ENCODE measurements at places on chromosomes 5 and 9.
A peak's percentile ranks its signal among the peaks of the same experiment; 100 is the strongest.

DNA sequence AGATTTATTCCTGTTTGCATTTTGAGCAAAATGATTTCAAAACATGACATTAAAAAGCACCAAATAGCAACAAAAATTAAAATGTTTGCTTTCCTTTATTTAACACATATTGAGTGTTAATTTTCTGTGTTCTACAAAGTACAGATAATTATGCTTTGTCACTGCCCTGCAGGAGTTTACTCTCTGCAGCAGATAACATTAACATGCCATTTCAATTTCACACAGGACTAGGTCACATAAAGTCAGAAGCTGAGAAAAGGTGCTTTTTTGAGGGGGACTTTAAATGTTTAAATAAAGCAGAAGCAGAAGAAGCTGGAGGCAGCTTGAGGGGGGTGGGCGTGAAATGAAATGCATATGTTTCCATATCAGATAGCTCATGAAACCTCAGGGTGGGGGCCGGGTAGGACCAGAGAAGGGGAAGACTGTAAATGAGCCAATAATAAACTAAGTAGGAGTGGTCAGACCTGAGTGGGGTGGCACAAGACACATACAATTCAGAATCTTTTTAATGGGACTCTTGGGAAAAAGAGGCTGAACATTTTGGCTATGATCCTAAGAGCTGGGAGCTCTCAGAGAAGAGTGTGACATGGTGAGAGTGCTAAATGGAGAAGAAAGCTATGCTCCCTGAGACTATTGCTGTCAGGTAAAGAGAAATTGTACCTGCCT is 387.5 kb downstream of the FAM170A start:
- no peak for DNase-seq

- DNase-seq, result no peak
These were observed 24.9 kb downstream of the MOCS2 start for GRCh38 chr5:53084546-53085255.

DNA sequence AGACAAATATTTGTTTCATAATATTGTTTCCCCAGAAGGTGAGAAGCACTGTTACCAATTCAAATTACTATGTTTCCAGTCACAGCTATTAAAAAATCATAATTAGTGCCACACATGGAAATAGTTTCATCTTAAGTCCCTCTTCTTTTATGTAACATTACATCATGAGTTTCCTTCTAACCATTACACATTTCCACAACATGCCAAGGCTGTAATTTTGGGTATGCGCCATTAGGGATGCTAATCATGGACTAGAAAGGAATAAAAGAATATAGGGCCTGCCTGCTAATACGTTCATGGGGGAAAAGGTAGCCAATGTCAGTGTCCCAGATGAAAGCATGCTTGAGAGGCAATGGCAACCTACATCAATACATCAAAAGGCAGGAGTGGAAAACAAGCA is 142.5 kb upstream of the LPAR1 start:
- no peak for DNase-seq

DNA sequence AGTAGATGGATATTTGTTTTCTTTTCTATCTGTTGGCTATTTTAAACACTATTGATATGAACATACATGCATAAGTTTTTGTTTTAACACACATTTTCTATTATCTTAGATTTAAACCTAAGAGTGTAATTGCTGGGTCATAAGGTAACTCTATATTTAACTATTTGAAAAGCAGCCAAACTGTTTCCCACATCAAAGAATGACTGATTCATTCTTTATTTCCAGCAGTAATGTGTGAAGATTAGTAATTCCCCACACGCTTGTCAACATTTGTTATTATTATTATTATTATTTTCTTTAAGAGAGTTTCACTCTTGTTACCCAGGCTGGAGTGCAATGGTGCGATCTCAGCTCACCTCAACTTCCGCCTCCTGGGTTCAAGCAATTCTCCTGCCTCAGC is 1495.8 kb downstream of the EFNA5 start:
- DNase-seq, result no peak

- DNase-seq, result no peak
These were observed 31.1 kb upstream of the CETN3 start for GRCh38 chr5:90440644-90441043.

DNA sequence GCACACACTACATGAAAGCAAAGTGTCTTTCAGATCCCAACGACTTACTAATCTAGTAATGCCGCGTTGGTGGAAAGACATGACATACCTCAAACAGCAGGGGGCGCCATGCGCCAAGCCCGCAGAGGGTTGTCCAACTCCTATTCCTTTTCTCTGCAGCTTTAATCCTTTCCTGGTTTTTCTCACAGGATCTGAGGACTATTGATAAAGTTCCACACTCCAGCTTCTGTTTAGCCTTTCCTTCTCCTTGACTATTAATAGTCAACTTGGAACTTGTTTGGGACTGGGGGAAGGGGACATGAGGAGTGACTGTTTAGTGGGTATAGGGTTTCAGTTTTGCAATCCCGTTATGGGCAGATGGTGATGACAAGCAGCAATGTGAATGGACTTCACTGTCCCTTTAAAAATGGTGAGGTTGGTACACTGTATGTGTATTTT is 62.9 kb downstream of the OTULIN start:
- peak; percentile 93 for DNase-seq

- DNase-seq, result no peak
These were observed 38.2 kb downstream of the CCDC192 start for GRCh38 chr5:127741412-127741811.

GRCh38 chr5:105782501-105782900 is 1888.2 kb downstream of the EFNA5 start:
- no peak for DNase-seq

Measured in osteocyte (in vitro differentiated cells).